ENCODE measurements at places on chromosomes 12 and 14.

DNA sequence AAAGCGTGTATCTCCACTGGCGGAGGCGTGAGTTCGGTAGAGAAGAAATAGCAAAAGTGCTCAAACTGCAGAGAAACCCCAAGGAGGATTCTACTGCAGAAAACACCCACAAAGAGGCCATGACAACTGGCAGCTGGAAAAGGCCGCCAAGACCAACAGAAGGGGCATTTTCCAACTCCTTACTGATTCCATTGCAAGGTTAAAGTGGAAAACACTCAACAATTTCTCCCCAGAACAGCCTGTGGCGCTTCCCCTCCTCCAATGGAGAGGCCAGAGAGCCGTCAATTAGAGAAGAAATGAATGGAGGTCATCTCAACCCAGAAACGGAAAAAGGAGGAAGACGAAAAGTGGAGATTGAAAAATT lies 618 bp upstream of the ANKRD52 start:
- DNase-seq, result no peak

GRCh38 chr14:29817767-29818405 lies 109.8 kb downstream of the PRKD1 start:
- DNase-seq, result no peak

GRCh38 chr14:102219316-102219715 lies 79.6 kb downstream of the WDR20 start:
- no peak for DNase-seq

- no peak for DNase-seq
Observed at GRCh38 chr14:104248203-104249055, 110.0 kb downstream of the KIF26A start.

- peak; percentile 16 for DNase-seq
Observed at GRCh38 chr12:121800694-121801594, 2.9 kb upstream of the SETD1B start.

- DNase-seq, result no peak
Observed at GRCh38 chr12:115455268-115455681, 771.3 kb upstream of the TBX3 start.

- no peak for DNase-seq
Observed at GRCh38 chr14:20485900-20486299, 16.7 kb downstream of the PNP start.

GRCh38 chr14:23115039-23115731 lies 3.9 kb downstream of the CEBPE start:
- DNase-seq, result peak; percentile 39

GRCh38 chr12:29277231-29277630 lies 103.7 kb downstream of the ERGIC2 start:
- DNase-seq, result no peak

- DNase-seq, result no peak
Observed at GRCh38 chr12:14482886-14483285, 84.8 kb downstream of the PLBD1 start.

- peak; percentile 35 for DNase-seq
Observed at GRCh38 chr14:83257466-83258439, 1724.1 kb upstream of the SEL1L start.

GRCh38 chr12:91663744-91664143 lies 481.1 kb upstream of the DCN start:
- no peak for DNase-seq

GRCh38 chr14:100488057-100488456 lies 99.2 kb downstream of the BEGAIN start:
- no peak for DNase-seq

- no peak for DNase-seq
Observed at GRCh38 chr12:32659908-32660440, 19.1 kb upstream of the DNM1L start.
